ENCODE measurements at places on chromosomes 1 and 21.

DNA sequence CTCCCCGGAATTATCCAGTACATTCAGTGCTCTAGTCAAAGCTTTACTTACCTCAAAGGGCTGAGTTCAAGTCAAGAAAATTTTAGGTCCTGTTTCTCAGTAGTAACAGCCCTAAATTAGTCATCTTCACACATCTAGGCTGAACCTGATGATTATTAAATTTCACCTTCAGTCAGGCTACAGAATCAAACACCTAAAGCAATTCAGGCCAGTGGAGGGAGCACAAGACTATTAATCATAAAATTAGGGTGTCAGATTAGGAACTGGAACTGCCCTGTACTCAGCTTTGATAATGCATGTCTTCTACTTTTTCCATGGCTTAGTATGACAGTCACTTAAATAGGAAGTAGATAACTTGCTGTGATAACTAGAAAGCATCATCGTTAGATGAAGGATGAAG, 28.4 kb upstream of the BCAS2 start:
- DNase-seq: no peak

DNA sequence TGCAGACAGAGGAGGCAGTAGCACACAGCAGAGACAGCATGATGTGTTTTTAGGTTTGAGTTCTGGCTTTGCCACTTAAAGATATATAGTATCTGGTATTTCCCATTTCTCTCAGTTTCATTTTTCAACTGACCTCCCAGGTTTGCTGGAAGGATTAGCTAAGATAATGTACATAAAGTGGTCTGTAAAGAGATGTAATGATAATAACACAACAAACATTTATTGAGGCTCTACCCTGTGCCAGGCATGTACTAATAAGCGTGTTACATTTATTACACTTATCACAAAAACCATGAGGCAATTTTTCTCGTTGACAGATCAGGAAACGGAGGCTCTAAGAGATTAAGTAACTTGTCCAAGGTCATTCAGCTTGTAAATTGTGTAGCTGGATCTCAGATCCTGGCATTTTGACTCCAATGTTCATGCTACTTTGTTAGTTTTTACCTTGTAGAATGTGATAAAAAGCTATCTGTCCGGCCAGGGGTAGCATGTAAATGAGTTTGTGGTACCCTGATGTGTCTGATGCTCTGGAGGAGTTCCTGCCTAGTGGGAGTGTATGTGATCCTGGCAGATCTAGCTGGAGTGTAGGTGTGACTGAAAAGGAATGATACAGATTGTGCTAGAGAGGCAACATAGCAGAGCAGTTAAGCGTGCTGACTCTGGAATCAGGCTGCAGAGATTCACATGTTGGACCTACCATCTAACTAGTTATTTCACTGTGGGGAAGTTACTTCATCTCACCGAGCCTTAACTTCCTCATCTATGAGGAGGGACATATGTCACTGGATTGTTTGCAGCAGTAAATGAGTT, 146.6 kb downstream of the VPS13D start:
- no peak for DNase-seq

DNA sequence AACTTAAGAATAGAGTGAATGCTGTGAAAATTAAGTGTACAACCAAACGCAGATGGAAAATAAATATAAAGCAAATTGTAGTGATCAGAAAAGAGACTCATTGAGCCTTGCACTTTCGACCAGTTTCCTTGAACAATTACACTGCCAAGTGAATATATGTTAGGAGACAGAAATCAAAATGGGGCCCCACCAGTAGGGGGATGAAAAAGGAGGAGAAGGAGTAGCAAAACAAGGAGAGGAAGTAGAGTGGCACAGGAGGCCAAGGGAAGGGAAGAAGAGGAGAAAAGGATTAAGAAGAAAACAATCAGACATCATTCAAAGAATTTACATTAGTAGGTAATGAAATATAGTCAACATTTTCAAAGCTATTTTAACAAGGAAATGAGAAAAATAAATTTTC, 1770.6 kb downstream of the PLA2G4A start:
- no peak for DNase-seq

DNA sequence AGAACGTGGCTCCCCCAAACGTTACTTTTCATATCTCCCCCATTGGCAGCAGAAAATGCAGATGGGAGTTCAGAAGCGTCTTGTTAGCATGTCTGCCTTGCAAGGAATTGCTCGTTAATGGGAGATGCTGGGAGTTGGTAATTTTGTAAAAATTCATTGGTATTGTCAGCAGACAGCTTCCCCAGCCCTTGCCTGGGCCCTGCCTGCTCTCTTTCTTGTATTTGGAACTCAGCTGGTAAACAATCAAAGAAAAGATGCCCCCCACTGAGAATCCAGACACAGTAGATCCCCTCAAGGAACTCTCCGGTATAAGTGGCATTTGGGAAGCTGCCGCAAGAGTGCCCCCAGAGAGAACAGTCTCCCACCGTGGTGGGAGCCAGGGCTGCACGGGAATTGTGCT, 94.4 kb upstream of the IGSF21 start:
- no peak for DNase-seq

- peak; percentile 63 for DNase-seq
Measured at GRCh38 chr1:171610385-171610784, 11.7 kb upstream of the MYOCOS start.

DNA sequence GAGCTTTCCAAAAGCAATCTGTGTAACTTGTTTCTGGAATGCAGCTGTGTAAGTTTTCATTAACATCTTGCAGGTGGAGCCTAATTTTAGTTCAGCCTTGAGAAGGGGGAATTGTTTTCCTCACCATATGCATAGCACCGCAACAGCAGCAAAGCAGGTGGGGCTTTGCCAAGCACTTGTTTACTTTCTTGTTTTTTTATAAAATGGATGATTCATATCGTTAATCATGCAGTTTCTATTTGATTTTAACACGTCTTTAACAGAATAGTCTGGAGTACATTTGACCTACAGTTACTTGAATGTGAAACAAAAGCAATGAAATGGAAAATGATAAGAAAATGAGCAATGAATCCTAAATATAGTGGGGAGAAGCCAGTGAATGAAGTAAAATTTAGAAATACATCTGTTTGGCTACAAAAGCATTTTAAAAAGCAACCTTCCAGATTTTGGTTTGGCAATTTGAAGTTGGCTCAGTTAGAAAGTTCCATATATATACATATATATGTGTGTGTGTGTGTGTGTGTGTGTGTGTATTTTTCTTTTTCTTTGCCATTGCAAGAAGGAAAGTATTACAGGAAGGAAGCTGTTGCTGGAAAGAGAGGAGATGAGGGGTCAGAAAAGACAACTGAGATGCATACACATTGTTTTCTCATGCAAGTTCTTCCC, 119.0 kb upstream of the ADGRL2 start:
- DNase-seq: no peak

- DNase-seq: no peak
Measured at GRCh38 chr1:221886743-221887414, 145.0 kb upstream of the DUSP10 start.

GRCh38 chr1:117732956-117733355, 127.1 kb downstream of the TENT5C start:
- no peak for DNase-seq

- no peak for DNase-seq
Measured at GRCh38 chr1:55741516-55741915, 526.4 kb upstream of the USP24 start.

GRCh38 chr1:54359393-54360162, 46.6 kb downstream of the SSBP3 start:
- DNase-seq: no peak

DNA sequence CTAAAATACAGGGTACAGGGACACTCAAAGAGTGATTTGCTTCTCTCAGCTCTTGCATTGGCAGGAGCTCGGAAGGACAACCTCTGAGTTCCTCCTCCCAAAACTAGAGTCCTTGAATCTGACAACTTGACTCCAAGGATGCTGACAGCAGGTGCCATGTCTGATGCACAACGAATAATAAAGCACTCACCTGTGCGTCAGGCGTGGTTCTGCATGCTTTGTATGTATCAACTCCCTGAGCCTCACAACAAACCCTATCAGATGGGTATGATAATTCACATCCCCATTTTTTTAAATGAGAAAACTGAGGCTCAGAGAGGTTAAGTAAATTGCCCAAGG, 1.4 kb downstream of the LAPTM5 start:
- no peak for DNase-seq

DNA sequence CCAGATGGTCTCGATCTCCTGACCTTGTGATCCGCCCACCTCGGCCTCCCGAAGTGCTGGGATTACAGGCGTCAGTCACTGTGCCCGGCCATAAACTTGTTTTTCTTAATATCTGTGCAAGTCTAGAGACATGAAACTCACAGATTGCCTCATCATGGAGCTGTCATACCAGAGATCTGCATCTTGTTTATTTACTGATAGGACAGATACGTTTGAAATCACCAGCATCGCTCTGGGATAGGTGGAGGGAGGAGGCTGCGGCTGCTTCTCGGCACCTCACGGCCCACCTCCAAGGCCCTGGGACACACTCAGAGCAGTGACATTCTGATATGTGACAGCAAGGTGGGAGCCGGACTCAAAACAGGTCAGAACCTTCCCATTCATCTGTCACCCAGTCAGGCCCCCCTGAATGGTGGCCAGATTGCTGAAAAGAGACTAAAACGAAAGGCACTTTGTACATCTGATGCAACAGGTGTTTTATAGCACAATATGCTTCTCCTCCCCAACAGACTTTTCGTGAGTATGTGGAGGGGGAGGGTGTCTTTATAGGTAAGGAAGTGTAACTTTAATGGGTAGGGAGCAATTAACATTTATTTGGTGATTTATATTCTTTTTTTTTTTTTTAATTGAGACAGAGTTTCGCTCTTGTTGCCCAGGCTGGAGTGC, 18.1 kb upstream of the LSM10 start:
- DNase-seq: no peak

DNA sequence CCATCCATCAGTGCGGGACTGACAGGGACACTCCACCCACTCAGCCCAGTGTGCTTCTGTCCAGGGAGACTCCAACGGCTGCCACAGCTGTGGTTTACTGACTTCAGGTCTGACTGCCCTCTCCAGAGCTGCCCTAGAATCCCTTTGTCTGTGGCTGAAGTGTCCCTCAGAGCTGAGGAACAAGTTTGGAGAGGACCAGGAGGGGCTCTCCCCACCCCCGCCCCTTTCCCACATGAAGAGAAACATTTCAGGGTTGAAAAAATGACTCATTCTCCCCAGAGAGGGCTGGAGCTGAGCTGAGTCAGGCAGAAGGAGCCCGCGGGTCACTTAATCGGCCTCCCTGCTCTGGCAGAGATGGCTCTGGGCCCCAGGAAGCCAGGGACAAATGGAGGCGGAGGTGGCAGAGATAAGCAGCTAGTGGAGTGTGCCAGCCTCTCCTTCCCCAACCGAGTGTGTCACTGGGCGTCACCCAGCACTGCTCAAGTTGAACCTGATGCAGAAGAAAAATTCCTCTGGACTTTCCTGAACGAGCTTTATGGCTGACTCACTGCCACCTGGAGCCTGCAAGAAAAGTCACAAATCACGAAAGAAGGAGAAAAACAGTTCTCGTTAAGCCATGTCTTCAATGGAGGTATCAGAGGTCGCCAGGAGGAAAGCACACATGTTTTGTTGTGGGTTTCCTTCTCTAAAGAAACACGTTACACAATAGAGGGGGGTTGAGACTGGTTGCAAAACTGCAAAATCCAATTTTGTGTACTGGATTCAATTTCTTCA, 34.3 kb upstream of the ECE1 start:
- no peak for DNase-seq
